Left ventricle myocardium superior (tissue), 1 donor: ENCODE measurements at places on chromosomes 6 and 20.
A peak's percentile ranks its signal among the peaks of the same experiment; 100 is the strongest.

DNA sequence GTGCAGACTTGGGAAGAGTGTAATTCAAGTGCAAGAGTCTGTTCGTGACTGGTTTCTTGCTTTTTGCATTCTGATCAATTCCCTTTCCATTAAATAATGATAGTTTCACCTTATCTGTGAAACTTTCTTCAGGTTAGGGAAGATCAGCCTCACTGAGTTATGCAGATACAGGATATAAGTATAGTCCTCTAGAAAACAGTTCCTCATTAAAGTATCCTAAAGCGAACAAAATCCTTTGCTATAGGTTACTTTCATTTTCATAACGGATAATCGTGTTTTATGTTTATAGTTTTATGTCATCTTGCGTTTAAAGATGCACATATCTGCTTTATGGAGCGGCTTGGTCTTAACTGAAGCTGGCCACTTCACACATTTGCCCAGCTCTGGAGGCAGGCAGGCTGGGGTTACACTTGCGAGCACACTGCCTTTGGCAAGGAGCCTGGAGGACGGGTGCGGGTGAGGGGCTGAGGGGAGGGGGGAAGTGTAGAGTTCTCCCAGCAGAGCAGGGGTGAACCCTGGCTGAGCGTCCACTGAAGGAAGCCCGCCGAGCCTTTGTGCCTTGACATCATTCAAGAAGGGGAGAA, 123.5 kb upstream of the IFNGR1 start:
- DNase-seq, result peak; percentile 36

GRCh38 chr20:37378420-37378784, 32.5 kb downstream of the SRC start:
- no peak for DNase-seq

- DNase-seq, result no peak
Observed at GRCh38 chr6:110467566-110468140, 8.8 kb downstream of the SLC22A16 start.

DNA sequence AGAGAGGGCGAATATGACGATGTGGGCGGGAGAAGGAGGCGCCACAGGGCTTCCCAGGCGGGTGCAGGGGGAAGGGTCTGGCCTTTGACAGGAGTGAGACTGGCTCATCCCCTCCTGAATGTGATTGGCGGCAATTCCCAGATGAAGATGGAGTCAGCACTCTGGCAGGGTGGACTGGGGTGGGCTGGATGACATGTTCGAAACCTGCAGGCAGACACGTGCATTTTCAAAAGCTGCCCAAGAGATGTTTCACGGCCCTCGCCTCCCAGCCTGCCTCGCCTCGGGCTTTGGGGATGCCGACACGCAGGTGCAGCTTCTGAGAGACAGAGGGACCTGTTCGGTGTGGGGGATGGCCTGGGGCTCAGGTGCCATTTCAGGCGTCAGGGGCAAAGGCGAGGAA, 66.8 kb upstream of the AFDN start:
- DNase-seq, result no peak

GRCh38 chr6:39188098-39188450, 41.2 kb downstream of the KCNK5 start:
- no peak for DNase-seq

- DNase-seq, result no peak
Observed at GRCh38 chr6:107823047-107823557, 1.0 kb downstream of the SCML4 start.

GRCh38 chr20:2114990-2115681, 13.5 kb downstream of the STK35 start:
- peak; percentile 46 for DNase-seq

DNA sequence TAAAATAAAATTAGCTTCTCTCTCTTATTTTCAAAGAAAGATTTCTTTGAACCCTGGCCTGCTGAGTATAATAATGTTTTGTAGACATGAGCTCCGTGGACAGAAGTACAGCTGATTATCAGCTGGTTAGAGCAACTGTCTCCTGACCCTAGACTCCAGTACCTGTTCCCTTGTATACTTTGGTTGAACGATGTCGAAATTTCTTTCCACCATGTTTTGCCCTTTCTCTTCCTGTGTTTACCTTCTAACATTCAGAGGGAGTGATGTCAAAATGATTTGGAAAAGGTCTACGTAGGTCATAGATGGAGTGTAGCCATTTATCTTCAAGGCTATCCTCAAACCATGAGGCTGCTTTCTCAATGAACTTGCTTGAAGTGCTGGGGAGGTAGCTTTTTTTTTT, 16.8 kb upstream of the ADTRP start:
- no peak for DNase-seq

- DNase-seq, result no peak
Observed at GRCh38 chr6:113394216-113394615, 462.9 kb upstream of the MARCKS start.

DNA sequence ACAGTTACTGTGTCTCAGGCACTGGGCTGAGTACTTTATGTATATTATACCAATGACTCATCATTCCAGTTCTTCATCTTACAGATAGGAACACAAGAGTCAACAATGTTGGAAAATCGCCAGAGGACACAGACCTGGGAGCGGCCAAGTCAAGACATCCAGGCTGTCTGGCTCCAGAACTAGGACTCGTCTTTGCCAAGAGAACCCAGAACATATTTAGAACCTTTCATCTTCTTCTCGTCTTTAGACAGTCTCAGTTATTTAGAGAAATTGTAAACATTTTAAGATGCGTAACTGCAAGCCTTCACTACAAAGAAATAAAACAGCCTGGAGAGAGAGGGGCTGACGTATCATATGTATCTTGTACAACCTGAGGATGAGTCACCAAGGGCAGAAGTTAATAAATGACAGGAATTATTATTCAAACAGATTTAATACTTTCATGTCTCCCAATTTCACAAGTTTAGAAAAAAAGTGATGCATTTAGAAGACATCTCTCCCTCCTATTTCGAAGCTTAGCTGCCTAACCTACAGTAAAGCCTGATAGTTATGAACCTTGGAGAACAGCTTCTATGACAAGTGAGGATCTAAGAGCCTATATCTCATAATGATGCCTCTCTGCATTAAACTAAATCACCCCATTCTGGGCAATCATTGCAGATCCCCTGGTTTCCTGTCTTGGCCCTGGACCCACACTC, 43.4 kb downstream of the SLC22A3 start:
- DNase-seq, result no peak

DNA sequence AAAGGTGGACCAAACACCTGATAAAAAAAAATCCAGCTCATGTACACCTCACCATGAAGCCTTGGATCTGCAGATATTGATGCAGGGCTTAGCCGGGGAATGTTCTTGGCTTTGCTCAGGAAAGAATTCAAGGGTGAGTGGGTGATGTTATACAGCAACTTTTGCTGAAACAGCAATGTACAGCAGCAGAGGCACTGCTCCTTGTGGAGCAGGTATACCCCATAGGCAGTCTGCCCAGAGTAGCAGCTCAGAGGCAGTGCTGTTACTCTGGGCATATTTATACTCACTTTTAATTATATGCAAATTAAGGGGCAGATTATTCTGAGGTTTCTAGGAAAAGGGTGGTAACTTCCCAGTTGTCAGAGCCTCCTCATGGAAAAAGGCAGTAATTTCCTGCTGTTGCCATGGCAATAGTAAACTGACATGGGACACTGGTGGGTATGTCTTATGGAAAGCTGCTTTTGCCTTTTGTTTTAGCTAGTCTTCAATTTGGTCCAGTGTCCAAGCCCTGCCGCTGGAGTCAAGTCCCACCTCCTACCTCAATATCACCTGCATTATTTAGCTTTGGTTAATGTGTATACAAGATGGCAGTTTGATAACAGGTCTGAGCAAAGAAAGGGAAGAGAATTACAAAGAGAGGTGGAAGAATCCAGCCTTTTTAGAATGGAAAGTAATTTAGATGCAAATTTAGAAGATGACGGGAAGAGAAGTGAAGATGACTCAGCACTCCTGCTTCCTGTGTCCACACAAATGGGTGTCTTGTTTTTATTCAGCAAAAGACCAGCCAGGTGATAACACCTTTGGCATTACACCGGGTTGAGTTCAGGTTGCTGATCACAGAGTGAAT, 110.1 kb upstream of the JAG1 start:
- no peak for DNase-seq
